ENCODE measurements at places on chromosomes 3 and 15.

- DNase-seq = no peak
Observed at GRCh38 chr3:123713211-123713610, 128.4 kb upstream of the HACD2 start.

GRCh38 chr15:87669846-87670245 lies 586.7 kb downstream of the NTRK3 start:
- no peak for DNase-seq

- no peak for DNase-seq
Observed at GRCh38 chr15:93362821-93363220, 273.8 kb upstream of the RGMA start.

DNA sequence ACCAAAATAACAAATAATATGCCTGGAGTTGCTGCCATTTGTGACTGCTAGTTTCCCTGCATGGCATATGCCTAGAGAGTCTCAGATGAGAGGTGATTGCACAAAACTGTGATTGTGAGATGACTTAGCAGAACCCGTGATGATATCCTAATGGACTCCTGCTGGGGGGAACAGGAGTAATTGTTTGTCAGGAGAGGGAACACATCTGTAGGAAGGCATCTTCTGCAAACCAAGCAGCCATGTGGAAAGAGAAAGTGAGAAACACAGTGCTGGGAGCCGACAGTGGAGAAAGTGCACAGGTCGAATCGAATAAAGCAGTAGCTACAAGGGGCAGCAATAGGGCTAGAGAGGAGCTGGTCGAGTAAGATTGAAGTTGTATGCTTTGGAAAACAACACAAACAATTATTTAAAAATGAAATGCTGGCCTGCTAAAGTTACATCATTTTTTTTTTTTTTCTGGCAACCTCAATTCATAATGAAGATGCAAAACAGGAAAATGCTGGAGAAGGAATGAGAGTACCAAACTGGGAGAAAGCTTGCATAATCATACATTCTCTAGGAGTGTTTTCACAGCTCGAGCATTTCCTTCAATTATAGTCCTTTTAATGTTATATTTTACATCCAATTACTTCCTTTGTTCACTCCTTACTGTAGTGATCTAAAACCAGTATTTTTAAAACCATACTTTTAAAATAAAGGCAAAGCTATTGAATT lies 494.2 kb upstream of the AGTR1 start:
- DNase-seq = no peak

- no peak for DNase-seq
Observed at GRCh38 chr3:131053043-131053859, 26.6 kb downstream of the NEK11 start.

- DNase-seq = no peak
Observed at GRCh38 chr3:29447946-29448627, 167.2 kb downstream of the RBMS3 start.

GRCh38 chr3:163018664-163019063 lies 1522.1 kb downstream of the OTOL1 start:
- no peak for DNase-seq

GRCh38 chr3:186374376-186374775 lies 12.3 kb upstream of the DGKG start:
- DNase-seq = no peak

GRCh38 chr3:171838218-171838720 lies 4.9 kb upstream of the TMEM212 start:
- no peak for DNase-seq

DNA sequence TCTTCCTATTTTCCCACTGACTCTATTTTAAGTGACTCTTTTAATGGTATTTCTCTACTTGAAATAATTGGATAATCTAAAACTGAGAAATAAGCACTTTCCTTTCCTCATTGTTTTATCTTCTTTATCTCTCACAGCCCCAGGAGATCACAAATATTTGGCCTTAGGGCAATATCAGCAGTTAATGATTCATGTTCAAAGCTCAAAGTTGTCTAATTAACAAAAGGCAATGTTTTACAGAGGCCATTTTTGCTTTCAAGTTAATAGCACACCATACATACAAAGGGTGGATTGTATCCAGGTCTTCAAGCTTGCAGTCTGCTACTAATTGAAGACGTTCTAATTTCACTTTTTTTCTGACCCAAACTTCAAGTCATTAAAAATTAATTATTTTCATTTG lies 120.1 kb downstream of the LRRN1 start:
- no peak for DNase-seq

DNA sequence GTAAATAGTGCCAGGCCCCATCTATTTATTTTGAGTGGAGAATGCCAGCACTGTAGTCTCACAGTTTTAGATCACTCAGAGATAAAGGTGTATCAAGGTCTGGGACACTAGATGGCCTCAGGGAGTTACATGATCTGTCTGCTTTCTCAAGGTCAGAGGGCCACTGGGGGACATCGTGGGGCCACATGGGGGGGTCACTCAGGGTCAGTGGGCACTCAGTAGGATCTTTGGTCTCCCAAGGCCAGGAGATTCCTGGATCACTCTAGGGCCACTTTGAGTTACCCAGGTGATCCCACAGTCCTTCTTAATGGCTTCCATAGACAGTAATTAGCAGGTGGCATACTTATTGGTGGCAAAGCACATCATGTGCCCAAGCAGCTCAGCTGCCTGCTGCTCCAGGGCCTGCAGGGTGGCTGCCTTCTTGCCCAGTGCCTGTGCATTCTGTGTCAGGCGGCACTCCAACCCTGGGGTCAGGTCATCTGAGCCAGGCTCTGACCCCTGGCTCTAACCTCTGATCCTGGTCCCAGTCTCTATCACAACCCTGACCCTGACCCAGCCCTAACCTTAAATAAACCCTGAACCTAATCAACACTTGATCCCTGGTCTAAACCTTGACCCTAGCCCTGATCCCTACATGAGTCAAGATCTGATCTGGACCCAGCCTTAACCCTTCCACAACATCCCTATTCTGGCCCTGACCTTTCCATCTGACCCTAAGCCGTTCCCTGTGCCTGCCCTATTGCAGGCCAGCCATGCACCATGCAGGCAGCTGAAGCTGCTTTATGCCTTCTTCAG lies 1.8 kb upstream of the LAMB2 start:
- no peak for DNase-seq

GRCh38 chr3:32392536-32393302 lies 1.1 kb downstream of the CMTM7 start:
- DNase-seq = peak; percentile 58

- DNase-seq = peak; percentile 46
Observed at GRCh38 chr15:62344806-62345539, 179.9 kb upstream of the C2CD4B start.

DNA sequence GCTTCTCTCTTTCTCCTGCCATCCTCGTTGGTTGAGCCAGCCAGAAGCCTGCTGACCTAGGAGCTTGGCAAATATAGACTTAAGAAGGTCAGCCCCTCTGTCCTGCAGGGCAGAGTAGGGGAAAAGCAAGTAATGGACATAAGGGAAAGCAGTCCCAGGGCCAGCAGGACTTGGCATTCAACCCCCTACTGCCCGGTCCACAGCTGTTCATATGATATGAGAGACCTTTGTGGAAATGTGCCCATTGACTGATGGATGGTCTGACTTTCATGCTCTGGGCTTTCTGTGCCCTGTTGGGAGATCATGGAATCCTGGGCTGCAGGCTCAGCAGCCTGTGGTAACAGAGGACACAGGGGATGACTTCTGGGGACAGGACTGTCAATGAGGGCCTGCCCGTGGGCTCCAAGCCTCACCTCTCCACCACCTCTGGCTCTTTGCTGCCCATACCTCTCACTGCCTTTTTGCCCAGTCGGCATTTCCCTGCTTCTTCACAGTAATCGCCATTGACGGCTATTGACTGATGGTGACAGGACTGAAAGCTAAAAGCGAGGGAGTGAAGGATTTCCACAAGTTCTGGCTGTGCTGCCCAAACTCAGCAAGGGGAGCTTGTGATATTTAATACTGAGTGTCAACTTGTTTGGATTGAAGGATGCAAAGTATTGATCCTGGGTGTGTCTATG lies 60.0 kb upstream of the NMNAT3 start:
- DNase-seq = no peak

- DNase-seq = no peak
Observed at GRCh38 chr3:10357592-10358308, 36.8 kb upstream of the SEC13 start.

- no peak for DNase-seq
Observed at GRCh38 chr3:194035406-194036138, 100.4 kb upstream of the HES1 start.

DNA sequence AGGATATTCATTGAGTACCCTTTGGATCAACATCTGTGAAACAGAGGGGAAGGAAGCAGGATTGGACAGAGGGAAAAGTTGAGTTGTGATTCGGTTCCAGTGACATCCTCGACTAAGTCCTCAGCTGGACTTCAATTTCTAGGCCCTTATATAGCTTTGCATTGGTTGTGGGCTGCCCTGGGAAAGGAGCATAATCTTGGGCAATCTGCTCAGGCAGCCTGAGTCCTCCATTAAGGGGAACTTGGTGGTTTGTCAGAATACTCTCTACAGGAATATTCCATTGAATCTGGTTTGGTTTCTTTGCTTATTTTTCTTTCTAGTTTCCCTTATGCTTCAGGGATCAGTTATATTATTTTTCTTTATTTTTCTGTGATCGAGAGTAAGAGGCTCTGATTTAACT lies 94.1 kb downstream of the TCF12 start:
- DNase-seq = no peak

DNA sequence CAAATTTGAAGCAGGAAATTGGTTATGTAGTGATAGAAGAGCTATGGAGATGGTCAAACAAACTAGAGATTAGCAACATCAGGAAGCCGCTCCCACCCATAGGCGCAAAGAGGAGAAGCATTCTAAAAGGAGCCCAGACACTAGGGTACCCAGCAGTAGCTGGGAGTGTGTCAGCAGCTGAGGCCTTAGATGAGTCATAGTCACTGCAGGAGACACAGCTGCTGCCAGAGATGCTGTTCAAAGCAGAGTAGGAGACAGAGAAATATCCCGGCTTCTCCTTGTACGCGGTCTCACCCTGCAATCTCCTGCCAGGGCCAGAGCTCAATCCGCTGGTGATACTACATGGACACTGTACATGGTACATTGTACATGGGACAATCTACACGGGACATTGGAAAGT lies 61.9 kb downstream of the VGLL3 start:
- DNase-seq = no peak

DNA sequence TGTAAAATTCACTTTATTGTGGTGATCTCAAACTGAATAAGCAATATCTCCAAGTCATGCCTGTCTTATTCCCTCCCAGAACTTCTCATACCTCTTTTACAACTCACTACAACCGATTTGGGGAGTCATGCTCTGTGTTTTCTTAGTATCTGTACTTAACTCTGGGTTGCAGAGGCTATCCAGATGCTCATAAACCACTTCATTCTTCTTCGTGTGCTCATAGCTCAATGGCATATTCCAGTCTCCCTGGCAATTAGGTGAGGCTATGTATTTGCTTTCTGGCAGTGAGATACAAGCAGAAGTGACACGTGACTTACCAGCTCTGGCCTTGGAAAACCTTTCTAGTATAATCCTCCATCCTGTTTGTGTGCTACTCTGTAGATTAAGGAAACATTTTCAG lies 360.9 kb downstream of the ZNF385D start:
- no peak for DNase-seq

DNA sequence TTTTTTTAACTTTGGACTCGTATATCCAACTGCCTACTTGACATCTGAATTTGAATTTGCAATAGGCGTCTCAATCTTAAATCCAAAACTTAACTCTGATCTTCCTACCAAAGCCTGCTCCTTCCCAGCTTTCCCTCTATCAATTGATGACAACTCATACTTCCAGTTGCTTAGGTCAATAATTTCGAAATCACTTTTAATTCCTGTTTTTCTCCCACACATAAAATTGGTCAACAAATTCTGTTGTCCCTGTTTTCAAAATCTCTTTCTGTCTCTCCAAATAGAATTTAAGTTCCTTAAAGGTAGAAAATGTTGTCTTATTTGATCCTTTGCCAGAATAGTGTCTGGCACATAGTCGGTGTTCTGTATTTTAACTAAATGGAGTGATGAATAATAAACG lies 332.4 kb downstream of the SATB1 start:
- DNase-seq = no peak

DNA sequence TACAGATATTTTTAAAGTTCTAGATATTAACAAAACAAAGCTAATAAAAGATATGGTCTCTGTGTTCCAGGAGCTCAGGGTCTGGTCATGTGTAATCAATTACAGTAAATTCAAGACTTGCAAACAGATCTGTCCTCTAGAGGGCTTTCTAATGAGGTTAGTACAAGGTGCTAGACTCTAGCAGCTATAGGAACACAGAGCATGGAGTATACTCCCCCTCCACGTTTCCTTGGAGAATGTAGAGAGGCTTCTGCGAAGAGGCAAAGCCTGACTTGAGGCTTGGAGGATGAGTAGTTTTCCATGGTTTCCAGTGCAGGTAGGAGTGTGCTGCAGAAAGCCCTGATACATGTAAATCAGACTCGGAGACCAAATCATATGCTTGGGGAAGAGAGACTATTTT lies 32.7 kb upstream of the DLG1 start:
- DNase-seq = no peak

- DNase-seq = no peak
Observed at GRCh38 chr3:17656264-17656663, 86.2 kb downstream of the TBC1D5 start.

DNA sequence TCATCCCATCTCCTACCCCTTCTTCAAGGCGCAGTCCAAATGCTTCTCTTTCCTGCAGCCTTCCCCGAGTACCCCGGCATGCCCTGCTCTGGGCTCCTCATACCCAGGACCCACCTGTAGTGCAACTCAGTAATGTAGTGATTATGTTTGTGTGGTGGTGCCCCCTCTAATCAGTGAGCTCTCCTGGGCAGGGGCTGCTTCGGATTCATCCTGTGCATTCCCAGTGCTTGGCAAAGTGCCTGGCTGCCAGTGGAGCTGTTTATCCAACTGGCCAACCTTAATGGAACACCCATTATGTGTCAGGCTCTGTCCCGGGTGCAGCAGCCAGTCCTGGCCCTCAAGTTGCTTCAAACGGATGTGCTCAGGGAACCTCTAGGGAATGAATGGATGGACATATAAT lies 174.4 kb upstream of the LINGO1 start:
- DNase-seq = no peak

- no peak for DNase-seq
Observed at GRCh38 chr3:131314318-131314717, 67.3 kb upstream of the NUDT16 start.

DNA sequence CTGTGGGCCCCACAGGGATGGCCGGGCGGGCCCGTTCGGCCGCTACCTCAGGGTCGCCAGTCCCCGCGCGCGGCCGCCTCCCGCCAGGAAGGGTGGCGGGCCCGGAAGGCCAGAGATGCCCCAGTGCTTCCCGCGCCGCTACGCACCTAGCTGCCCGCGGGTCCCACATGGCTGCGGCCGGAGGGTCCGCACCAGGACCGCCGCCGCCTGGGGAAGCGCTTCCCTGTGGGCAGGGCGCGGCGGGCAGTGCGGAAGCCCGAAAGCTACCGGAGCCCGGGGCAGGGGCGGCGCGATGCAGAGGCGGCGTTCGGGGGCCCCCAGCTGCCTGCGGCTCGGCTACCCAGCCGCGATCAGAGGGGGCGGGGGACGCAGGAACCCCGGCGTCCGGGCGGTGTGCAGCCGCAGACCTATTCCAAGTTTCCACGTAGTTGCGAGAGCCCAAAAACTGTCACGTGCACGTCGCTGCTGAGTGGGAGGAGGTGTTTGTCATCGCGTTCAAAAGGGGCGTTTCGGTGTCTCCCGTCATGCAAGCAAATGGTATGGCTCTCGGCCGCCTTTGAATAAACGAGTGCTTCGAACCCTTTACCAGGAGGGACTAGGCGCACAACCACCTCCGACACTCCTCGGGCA lies at the start of gene TRANK1:
Gene TRANK1 (minus strand): TSS at position 414 of the 630 bp plus-strand sequence. CDS start 245 bp downstream, at position 169.
- peak; percentile 80 for DNase-seq

- DNase-seq = no peak
Observed at GRCh38 chr3:16474216-16474615, 39.3 kb downstream of the RFTN1 start.

- DNase-seq = no peak
Observed at GRCh38 chr3:191414286-191414685, 46.7 kb upstream of the PYDC2 start.

GRCh38 chr3:111714305-111714704 lies 119.2 kb upstream of the ZBED2 start:
- DNase-seq = no peak
